Stimulated activated naive CD4-positive, alpha-beta T cell (primary cell): ENCODE measurements at places on chromosomes 11 and 22.

GRCh38 chr11:124917115-124917637 lies 1.9 kb upstream of the HEPN1 start:
- DNase-seq, result no peak

DNA sequence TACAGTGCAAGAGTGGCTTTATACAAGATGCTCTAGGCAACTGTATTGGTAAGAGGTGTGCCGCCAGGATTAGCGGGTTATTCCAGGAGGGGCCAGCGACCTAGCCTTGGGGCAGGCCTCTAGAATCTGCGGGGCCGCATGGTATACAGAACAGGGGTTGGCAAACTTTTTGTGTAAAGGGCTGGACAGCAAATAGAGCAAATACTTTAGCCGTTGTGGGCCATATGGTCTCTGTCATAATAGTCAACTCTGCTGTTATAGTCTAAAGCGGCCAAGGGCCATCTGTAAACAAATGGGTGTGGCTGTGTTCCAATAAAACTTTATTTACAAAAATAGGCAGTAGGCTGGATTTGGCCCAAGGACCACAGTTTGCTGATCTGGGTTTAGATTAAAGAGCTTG lies 32.6 kb downstream of the FBLN1 start:
- DNase-seq, result no peak

- peak; percentile 68 for DNase-seq
Measured at GRCh38 chr11:35330931-35331330, 88.4 kb downstream of the SLC1A2 start.

DNA sequence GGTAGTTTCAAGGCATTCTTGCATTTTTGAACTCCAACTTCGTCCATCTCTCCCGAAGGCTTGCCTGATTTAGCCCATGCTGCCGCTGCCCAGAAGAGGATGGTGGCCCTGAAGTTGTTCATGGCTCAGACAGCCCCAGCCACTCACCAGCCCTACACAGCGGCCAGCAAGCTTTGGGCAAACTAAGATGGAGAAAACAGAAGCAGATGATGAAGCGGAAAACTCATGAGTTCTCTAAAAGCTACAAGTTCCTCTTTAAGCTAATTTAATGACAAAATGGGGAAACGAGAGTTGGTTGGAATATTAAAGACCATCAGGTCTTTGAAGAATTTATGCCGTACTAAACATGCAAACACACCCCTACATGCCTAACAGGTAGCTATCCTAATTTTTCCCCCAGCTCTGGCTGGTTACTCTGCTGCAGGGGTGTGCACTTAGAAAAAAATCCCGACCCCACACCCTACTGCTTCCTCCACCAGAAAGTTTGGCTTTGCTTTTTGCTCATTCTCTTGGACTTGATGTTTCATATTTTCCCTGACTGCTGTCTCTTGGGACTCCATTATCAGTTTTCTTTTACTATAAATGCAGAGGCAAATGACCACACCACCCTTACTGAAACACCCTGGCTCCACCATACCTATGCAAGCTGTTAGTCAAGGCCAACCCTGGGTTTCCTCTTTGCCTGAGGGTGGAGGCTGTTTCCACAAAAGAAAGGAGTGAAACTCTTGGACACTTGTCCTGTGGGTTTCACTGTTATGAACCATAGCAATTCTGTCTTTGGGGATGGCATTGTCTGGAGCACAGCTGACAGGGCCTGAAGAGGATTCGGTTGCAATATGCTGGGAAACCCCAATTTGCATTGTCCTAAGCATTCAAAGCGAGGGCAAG lies at the start of gene MPEG1:
TSS of gene MPEG1 (minus strand) at position 184 of the 888 bp plus-strand sequence. CDS start at position 122, 62 bp downstream.
- DNase-seq, result no peak

GRCh38 chr11:119791701-119792151 lies 62.7 kb upstream of the NECTIN1 start:
- no peak for DNase-seq

DNA sequence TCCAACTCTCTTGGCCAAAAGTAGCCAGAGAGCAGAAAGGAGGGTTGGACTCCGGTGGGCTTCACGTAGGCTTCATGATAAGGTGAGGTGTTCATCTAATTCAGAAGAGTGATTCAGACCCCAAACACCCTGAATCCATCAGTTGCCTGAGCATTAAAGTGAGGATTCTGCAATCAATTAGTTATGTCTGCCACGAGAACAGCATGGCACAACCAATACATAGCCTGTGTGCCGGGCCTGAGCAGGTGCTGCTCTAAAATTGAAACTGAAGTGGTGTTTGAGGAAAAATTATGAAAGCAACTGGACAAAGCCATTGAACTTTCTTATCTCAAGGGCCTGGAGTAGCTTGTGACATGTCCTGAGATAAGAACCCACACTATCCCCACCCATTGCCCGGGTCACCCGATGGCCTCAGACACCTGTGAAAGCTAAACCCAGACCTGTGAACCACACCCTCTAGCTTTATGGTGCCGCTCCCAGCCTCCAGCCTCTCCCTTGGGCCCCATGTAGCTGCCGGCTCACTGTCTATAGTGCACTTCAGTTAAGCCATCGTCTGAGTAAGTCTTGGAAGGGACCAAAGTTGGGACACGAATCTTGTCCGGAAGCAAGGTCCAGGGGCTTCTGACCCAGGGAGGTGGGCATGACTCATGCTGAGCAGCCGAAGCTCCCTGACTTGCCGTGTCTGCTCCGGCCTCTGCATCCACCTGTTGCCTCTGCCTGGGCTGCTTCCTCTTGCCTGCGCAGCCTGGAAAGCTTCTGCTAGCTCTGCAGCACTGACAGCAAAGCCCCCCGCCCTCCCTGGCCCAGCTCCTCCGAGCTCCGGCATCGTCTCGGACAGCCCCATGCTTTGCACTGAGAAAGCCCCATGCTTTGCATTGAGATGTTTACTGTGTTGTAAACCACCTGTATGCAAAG lies 5.7 kb upstream of the MYEOV start:
- no peak for DNase-seq

DNA sequence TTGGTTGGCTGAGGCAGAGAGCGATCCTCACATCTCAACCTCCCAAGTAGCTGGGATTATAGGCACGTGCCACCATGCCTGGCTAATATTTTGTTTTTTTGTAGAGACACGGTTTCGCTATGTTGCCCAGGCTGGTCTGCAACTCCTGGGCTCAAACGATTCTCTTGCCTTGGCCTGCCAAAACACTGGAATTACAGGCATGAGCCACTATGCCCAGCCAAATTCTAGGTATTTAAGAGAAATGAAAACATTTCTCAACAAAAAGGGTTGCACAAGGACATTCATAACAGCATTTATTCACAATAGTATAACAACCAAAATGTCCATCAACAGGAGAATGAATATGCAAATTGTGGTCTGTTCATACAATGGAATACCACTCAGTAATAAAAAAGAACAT lies 31.7 kb upstream of the RBX1 start:
- DNase-seq, result no peak

- no peak for DNase-seq
Measured at GRCh38 chr11:126855536-126855935, 145.0 kb downstream of the KIRREL3 start.

- DNase-seq, result peak; percentile 14
Measured at GRCh38 chr11:36411202-36411640, 98.9 kb downstream of the TRAF6 start.

DNA sequence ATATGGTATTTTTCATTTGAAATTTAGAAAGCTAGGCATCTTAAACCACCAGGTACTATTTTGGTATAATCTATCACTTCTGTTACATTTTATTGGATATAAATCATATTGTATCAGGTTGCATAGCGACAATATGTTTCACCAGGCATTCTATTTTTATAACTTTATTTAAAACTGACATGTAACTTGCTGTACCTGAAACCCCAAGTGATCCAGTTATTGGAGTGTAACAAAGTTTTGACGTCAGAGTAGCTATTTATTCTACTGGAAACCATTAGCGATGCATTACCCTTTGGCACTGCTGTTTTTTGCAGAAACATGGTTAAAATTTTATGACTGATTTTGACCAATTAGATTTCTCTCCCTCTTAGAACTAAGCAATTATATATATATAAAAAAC lies 160.7 kb downstream of the METTL15 start:
- no peak for DNase-seq

DNA sequence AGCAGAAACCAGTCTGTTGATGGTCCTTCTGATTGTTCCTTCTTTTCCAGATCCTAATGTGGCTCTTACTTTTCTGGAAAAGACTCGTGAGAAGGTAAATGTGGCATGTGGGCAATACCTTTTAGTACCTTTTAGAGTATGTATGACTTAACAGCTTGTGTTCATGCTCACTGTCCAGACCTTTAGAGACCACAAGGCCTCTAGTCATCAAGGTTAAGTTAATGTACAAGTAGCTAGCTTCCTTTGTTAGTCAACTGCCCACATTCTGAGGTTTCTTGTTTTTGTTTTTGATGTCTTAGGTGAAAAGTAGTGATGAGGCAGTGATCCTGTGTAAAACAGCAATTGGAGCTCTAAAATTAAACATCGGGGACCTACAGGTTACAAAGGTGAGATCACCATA lies 7.6 kb downstream of the PSMD13 start:
- DNase-seq, result no peak

- DNase-seq, result no peak
Measured at GRCh38 chr11:123103326-123103980, 41.5 kb upstream of the HSPA8 start.

GRCh38 chr22:45263463-45264269 lies 21.1 kb upstream of the UPK3A start:
- DNase-seq, result no peak

DNA sequence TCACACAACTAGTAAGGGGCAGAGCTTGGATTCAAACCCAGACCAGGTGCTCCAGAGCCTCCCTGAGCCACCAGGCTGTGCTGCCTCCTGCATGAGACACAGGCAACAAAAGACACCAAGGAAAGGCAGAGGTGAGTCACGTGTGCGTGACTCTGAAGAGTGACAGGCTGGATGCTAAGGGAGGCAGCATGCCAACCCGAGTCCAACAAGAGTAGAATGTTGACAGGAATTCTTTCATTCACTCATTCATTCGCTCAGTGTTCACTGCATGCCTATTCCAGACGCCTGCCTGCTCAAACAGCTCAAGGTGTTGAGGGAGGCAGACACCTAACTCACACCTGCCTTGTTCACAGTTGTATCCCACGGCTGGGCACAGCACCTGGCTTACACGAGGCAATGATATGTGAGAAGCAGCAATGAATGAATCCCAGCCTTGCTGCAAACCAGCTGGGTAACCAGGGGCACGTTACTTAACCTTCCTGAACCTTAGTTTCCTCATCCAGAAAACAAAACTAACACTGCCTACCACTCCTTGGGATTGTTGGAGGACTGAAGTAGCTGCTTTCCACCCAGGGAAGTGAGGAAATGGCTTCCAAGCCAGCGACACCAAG lies 73.8 kb upstream of the ARFGAP3 start:
- no peak for DNase-seq

DNA sequence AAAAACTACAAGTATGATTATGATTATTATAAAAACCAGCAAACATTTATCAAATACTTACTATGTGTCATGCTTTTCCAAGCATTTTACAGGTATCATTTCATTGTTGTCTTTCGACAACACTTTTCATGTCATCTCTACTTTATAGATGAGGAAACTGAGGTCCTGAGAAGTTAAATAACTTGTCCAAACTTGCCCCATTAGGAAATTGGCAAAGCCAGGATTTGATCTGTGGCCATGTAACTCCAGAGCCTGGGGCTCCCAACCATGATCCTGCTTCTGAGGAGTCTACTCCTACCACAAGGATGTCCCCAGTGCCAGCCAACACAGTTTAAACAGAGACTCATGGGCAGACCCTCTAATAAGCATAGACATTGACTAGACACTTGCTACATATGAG lies 15.2 kb downstream of the EHF start:
- no peak for DNase-seq

DNA sequence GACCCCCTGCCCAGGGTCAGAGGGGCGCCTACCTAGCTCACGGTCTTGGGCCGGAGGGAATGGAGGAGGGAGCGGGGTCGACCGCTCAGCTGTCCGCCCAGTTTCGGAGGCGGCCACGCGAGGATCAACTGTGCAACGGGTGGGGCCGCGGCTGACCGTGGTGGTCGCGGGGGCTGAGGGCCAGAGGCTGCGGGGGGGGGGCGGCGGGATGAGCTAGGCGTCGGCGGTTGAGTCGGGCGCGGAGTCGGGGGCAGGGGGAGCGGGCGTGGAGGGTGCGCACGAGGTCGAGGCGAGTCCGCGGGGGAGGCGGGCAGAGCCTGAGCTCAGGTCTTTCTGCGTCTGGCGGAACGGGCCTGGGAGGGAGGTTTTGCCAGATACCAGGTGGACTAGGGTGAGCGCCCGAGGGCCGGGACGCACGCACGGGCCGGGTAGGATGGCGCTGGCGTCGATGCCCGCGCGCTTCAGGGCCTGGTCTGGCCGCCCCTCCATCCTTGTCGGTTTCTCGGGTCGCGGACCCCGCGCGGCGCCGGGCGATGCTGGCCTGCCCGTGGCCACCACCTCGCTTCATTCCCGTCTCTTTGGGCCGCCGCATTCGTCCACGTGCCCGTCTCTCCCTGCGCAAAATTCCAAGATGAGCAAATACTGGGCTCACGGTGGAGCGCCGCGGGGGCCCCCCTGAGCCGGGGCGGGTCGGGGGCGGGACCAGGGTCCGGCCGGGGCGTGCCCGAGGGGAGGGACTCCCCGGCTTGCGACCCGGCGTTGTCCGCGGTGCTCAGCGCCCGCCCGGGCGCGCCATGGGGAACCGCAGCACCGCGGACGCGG lies at the start of gene DRD4:
TSS of gene DRD4 (plus strand) at position 759 of the 822 bp plus-strand sequence. CDS start at position 795, 36 bp downstream.
- DNase-seq, result no peak

GRCh38 chr11:18722293-18722637 lies 3.7 kb downstream of the IGSF22 start:
- DNase-seq, result no peak

DNA sequence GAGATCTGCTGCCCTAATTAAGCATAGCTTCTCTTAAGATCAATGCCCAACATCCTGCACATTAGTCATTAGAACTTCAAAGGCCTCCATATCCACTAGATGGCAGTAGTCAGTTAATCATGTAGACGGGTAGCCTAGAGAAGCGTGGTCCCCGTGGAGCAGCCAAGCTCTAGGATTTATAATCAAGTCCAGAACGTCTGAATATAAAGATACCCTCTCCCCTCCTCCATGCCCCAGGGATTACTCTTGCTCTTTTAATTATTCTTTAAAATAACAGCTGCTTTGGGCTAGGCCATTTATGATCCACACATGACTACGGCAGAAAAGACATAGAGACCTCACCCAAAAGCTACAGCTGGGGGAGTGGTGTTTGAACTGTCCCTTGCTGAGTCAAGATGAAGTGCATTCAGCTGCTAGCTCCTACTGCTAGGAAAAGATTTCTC lies 327.6 kb upstream of the PLET1 start:
- peak; percentile 1 for DNase-seq

- no peak for DNase-seq
Measured at GRCh38 chr22:19779011-19779421, 18.4 kb downstream of the TBX1 start.

DNA sequence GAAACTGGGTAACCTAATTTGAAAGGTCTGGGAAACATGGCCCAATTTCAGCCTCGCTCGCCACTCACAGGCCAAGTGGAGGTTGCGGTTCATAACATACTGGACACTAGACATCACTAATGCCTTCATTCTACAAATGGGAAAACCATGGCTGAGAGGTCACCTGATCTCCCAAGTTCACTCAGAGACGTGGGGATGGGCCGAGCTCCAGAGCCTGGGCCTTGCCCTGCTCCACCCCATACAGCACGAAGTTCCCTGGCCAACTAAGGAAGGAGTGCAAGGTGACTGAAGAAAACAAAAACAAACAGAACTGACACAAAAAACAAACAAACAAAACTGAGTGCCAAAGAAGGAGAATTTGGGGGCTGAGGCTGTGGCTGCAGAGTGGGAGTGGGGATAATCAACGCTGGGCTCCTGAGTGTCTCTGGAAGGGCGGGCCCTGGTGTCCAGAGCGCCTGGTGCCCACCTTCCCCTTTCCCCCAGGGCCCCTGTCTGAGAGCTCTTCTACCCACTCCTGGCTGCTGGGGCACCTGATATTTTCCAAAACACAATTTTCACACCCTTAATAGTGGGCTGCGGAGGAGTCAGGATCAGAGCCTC lies 46.5 kb upstream of the ADA2 start:
- DNase-seq, result no peak
